ENCODE measurements at places on chromosomes 4 and X.
A peak's percentile ranks its signal among the peaks of the same experiment; 100 is the strongest.

- no peak for DNase-seq
Measured at GRCh38 chrX:54089191-54089590, 44.9 kb upstream of the PHF8 start.

- no peak for DNase-seq
Measured at GRCh38 chr4:147987252-147987651, 255.4 kb downstream of the ARHGAP10 start.

GRCh38 chr4:38002451-38003071 is 42.4 kb downstream of the PTTG2 start:
- no peak for DNase-seq

DNA sequence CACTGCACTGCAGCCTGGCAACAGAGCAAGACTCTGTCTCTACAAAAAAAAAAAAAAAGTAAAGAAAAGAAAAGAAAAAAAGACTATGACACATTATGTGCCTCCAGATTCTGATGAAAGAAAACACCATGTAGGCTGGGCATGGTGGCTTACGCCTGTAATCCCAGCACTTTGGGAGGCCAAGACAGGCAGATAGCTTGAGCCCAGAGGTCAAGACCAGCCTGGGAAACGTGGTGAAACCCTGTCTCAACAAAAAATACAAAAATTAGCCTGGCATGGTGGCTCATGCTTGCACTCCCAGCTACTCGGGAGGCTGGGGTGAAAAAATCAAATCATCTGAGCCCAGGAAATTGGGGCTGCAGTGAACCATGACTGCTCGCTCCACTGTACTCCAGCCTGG is 19.4 kb downstream of the THOC2 start:
- no peak for DNase-seq

DNA sequence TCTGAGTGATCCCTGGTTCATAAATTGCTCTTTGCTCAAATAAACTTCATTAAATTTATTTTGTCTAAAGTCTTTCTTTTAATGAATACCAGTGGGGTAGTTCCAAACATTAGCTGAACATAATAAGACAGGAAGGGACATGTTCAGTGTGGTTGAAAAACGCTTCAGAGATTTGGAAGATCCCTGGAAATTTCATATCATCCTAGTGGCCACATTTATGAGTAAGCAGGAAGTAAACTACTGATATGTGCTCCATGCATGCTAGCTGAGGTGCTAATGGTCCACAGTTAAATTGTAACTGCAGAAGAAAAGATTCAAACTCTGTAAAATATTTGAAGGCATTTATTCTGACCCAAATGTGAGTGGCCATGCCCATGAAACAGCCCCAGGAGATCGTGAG is 1328.7 kb downstream of the ADGRL3 start:
- no peak for DNase-seq

DNA sequence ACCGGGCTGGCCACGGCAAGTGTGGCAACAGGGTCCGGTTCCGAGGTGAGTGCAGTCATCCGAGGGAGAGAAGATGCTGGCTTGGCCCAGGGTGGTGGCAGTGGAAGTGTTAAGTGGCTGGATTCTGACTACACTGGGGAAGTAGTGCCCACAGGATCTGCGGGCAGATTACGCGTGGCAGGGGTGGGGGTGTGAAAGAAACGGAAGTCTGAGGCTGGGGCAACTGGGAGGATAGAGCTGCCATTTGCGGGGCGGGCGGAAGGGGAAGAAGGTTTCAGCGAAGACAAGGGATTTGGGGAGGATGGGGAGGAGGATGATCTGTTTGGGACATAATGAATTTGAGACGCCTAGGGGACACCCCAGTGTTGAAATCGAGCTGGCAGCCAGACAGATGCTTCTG is 5.3 kb downstream of the RS1 start:
- DNase-seq: no peak

DNA sequence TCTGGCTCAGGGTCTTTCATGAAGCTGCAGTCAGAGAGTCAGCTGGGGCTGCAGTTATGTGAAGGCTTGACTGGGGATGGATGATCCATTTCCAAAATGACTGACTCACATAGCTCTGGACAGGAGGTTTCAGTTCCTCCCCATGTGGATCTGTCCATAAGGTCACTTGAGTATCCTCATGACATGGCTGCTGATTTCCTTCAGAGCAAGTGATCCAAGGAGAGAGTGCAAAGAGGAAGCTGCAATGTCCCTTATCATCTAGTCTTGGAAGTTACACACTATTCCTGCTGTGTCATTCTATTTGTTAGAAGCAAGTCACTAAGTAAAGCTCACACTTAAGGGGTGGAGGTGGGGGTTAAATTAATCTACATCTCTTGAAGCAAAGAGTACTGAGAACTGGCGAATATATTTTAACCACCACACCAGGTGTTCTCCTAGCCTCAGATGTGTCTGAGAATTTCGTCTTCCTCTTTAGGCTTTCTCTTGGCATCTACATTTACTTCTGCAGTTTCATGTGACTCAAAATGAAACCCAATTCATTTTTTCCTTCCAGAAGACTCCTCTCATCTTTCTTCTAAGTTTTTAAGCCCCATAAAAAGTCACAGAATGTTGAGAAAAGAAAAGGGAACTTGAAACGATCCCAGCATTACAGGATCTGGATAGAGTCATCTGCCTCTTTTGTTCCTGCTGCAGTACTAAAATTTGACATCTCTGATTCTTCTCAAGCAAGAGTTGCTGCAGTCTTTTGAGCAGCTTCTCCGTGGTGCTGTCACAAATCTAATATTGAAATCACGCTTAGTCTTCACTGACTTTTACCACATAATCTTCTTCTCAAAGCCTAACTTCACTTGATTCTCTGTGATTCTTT is 3.8 kb upstream of the GRPR start:
- DNase-seq: no peak

- DNase-seq: no peak
Measured at GRCh38 chr4:183932576-183932975, 27.5 kb downstream of the STOX2 start.

DNA sequence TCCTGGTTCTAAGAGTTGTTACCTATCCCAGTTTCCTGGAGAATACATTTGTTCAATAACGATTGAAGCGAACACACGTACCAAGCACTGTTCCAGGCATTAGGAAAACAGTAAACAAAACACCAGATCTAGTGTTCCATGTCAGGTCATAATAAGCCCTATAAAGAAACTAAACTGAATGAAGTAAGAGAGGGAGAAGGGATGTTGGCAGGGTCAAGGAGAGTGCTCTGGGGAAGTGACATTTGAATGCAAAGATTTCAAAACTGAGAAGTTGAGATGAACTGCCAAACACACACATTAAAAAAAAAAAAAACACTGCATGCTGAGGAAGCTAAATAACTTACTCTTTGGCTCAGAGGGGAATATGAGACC is 14.4 kb upstream of the ENAM start:
- no peak for DNase-seq

GRCh38 chr4:21002976-21003375 is 302.7 kb downstream of the PACRGL start:
- no peak for DNase-seq

- DNase-seq: no peak
Measured at GRCh38 chr4:33722800-33723516, 2521.4 kb downstream of the ARAP2 start.

DNA sequence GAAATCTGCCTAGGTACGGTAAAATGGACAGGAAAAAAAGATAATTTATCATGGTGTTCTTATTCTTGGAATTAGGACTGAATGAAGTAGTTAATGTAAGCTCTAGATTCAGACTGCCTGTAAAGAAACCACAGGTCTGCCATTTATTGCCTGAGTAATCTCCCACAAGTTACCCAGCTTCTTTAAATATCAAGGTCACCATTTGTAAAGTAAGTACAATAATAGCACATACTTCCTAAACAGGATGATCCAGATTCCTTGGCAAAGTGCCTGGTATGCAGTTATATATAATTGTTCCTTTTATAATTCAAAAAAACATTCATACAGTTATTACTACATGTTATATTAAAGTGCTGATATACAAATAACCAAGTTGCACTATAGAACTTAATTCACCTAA is 368.6 kb downstream of the HNRNPD start:
- DNase-seq: no peak

- no peak for DNase-seq
Measured at GRCh38 chrX:41468647-41469323, 21.6 kb downstream of the NYX start.

- DNase-seq: no peak
Measured at GRCh38 chr4:113582737-113583136, 178.8 kb downstream of the CAMK2D start.

DNA sequence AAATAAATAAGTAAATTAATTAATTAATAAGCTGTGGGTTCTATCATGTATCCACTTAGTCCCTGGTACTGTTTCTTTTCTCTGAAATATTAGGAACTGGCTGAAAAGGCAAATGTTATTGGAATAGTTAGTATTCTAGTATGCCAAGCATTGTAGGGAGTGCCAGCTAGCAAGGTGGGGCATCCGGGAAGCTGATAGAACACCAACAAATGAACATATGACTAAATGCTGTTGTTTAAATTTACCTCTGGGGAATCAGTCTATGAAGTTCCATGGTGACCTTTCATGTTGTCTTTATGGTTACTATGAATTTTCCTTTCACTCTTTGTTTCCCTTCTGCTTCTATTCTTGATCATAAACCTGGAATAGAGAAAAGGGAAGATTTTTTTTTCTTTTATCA is 32.7 kb downstream of the NUDT6 start:
- no peak for DNase-seq

DNA sequence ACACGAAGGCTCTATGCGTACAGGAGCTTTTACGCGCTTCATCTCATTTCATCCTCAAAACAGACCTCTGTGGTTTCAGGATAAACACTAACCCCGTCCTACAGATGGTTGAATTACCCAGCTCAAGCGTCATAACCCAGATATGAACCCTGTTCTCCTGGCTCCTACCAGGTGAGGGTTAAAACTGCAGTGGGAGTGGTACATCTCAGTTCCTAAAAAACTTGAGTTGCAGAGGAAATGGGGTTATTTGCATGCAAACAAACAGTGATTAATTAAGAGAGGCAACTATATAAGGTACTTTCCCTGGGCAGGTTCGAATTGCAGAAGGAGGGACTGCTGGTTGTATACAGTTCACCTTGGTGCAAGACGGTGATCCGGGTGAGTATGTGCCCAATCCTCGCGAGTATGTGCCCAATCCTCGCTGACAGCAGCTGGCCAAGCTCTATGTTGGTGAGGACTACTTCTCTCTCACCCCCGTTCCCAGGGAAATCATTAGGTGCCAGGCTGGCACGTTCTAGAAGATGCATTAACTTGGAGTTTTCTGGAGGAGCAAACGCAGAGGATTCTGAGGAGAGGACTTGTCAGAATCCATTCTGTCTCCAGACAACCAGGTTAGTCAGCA is 72.6 kb downstream of the FHDC1 start:
- DNase-seq: no peak

- no peak for DNase-seq
Measured at GRCh38 chr4:12734586-12734985, 749.6 kb downstream of the RAB28 start.

DNA sequence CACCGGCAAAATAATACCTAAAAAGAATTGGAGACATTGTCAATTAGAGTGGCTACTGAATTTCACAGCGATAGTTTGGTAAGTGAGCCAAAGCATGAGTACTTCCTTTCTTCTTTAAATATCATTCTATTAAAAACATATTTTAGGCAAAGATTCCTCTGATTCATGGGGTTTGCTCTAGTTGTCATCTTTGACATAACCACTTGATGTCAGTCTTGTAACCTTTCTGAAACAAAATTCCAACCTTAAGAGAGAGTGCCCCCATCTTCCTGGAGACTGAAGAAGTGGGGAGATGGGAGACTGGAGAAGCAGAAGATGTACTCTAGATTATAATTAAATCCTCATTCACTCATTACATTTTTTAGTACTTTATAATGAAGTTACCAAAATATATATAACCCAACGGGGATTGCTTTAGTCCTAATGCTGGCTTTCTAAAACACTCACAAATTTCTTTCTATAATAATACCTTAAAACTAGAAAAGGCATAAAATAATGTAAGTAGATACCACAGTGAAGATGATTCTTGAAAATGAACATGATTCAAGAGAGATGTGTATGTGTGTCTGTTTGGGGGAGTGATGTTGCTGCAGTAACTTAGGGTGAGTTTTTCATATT is 96.4 kb downstream of the EMCN start:
- DNase-seq: peak; percentile 2

- no peak for DNase-seq
Measured at GRCh38 chr4:150012851-150013360, 65.3 kb upstream of the DCLK2 start.

DNA sequence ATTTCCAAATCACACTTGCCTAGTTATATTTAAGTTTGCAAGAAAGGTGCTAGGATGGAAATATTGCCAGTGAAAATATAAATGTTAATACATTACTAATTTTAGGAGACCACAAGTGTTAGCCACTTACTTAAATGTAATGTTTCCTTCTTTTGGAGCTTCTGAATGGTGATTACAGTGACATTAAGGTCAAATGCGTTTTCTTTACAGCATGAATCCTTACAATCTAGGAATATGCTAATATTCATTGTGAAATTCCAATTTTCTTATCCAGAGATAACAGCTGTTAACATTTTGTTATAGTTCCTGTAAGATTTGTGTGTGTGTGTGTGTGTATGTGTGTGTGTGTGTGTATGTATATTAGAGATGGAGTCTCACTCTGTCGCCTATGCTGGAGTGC is 70.2 kb upstream of the NUDT6 start:
- DNase-seq: no peak

DNA sequence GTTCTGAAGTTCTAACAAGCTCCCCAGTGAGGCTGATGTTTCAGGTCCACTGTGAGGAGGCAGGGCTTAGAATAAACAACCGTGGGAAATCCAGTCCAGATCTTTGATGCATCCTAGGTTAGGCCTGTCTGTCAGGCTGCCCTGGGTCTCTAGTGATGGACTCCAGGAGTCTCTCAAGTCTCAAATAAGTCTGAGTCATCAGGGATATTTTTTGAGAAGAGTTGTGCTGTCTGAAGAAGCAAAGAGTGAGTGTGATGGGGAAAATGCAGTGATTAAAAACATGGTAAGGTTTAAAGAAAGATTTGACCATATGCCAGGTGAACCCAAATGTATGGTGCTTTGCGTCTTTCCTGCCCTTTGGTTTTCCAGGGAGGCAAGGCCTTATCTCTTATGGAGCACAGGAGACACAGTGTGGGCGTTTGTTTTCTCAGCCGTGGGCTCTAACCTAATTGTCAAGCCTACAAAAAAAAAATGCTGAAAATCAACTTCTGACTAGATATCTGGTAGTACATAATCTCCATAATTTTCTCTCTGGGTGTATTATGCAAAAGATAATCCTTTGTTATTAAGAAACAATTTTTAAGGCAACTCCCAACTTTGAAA is 100.7 kb downstream of the PTTG2 start:
- DNase-seq: no peak

- DNase-seq: no peak
Measured at GRCh38 chrX:96713303-96713702, 28.7 kb downstream of the DIAPH2 start.

- DNase-seq: no peak
Measured at GRCh38 chrX:70485466-70485865, 40.8 kb downstream of the DLG3 start.

DNA sequence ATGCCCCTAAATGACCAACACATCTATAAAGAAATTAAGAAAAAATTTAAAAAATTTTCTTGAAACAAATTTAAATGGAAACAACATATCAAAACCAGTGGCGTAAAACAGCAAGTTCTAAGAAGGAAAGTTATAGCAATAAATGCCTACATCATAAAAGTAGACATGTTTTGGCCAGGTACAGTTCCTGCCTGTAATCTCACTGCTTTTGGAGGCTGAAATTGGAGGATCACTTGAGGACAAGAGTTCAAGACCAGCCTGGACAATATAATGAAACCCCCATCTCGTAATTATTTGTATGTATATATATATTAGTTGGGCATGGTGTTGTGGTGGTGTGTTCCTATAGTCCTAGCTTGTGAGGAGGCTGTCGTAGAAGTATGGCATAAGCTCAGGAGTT is 672.4 kb upstream of the GRID2 start:
- DNase-seq: no peak

- DNase-seq: no peak
Measured at GRCh38 chr4:10733481-10734062, 49.0 kb upstream of the CLNK start.

Measured in NCI-H2171 (cell line).